Sigmoid colon (tissue), 7 donors: ENCODE measurements at places on chromosomes 5 and 9.

DNA sequence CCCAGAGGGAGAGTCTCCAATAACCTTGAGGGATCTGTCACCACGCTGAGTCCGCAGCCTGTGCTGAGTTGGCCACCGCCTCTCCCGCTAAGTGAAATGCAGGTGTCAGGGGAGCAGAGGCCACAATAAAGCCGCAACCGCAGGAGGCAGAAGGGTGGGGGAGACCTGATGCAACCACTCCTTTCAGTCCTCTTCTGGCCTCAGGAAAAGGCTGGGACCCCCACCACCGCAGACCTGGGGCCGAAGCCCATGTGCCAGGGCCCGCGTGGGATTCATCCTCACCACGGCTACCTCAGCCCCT, 576 bp downstream of the MAP1B start:
- no peaks in the 10 kb centered on the region for H3K27me3 ChIP-seq
- peak overlapping the region; percentile 76 for H3K4me3 ChIP-seq
- H3K36me3 ChIP-seq: no peaks in the 10 kb centered on the region
- peaks cover 28% of the 10 kb centered on the region for H3K4me1 ChIP-seq
- H3K27ac ChIP-seq: peak overlapping the region; percentile 78

DNA sequence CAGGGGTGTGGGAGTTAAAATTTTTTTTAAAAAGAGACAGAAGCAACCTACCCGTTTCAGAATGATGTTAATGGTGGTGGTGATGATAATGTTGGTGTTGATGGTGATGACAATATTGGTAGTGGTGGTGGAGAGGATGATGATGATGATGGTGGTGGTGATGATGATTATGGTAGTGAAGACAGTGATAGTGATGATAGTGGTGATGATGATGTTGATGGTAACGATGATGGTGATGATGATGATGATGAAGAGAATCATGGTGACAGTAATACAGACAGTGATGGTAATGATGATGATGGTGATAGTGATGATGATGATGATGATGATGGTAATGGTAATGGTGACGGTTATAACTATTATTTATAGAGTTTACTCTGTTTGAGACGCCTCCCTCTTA, 117.6 kb downstream of the ICE1 start:
- no peak overlapping the region for H3K27ac ChIP-seq
- H3K4me3 ChIP-seq: no peak overlapping the region
- H3K27me3 ChIP-seq: no peaks in the 10 kb centered on the region
- no peaks in the 10 kb centered on the region for H3K4me1 ChIP-seq

- no peak for DNase-seq
- no peaks in the 10 kb centered on the region for H3K4me1 ChIP-seq
- H3K36me3 ChIP-seq: no peaks in the 10 kb centered on the region
- no peaks in the 10 kb centered on the region for H3K27me3 ChIP-seq
These were observed 445.4 kb upstream of the ITGA1 start for GRCh38 chr5:52342361-52342760.

DNA sequence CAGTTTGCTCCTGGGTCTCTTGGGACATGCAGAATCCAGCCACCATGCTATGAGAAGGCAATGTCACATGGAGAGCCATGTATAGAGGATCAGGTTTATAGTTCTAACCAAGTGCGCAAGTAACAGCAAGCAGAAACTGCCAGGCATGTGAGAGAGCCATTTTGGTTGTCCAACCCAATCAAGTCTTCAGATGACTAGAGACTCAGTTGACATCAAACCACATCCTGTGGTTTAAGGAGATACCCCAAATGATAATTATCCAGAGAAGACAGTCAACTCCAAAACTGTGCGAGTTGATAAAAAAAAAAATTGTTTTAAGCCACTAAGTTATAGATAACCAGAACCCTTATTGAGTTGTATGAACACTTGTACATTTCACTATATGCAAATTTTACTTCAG, 40.2 kb downstream of the TMEM232 start:
- H3K36me3 ChIP-seq: no peaks in the 10 kb centered on the region
- no peak overlapping the region for H3K27ac ChIP-seq
- no peaks in the 10 kb centered on the region for H3K27me3 ChIP-seq
- H3K4me3 ChIP-seq: no peak overlapping the region

GRCh38 chr5:54753034-54753433, 232.4 kb downstream of the ESM1 start:
- H3K27me3 ChIP-seq: no peaks in the 10 kb centered on the region
- H3K36me3 ChIP-seq: no peaks in the 10 kb centered on the region
- H3K4me3 ChIP-seq: no peak overlapping the region
- no peak for DNase-seq

- DNase-seq: no peak
- no peaks in the 10 kb centered on the region for H3K27me3 ChIP-seq
- H3K4me1 ChIP-seq: peaks cover 47% of the 10 kb centered on the region
- H3K27ac ChIP-seq: peak overlapping the region; percentile 82
- no peaks in the 10 kb centered on the region for H3K36me3 ChIP-seq
These were observed 5.7 kb downstream of the ASS1 start for GRCh38 chr9:130450344-130451003.

DNA sequence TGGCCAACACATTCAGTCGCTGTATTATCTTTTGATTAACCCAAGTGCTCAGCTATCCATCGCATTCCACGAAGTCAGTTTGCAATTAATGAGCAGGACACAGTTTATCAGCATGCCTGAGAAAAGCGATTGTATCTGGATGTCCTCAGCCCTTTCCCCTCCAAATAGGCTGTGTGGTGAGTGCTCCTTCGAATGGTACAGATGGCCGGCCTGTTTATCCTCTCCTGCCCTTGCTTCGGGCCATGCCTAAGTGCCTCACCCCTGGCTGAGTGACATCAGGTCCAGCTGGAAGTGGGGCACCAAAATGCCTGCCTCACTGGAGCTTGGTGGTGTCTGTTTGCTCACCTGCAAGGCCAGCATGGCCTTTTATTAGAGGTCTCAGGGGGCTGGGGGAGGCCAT, 317.3 kb downstream of the GADD45G start:
- no peaks in the 10 kb centered on the region for H3K36me3 ChIP-seq
- no peaks in the 10 kb centered on the region for H3K4me1 ChIP-seq
- DNase-seq: no peak
- no peak overlapping the region for H3K4me3 ChIP-seq

- no peaks in the 10 kb centered on the region for H3K36me3 ChIP-seq
- H3K27ac ChIP-seq: peak overlapping the region; percentile 94
- DNase-seq: no peak
- H3K4me1 ChIP-seq: peaks cover 12% of the 10 kb centered on the region
- no peaks in the 10 kb centered on the region for H3K27me3 ChIP-seq
- H3K4me3 ChIP-seq: peak overlapping the region; percentile 66
These were observed 951 bp downstream of the UNC13B start for GRCh38 chr9:35162605-35163315.

GRCh38 chr5:65332591-65332990, 149.1 kb downstream of the ADAMTS6 start:
- peaks cover 5% of the 10 kb centered on the region for H3K4me1 ChIP-seq
- no peaks in the 10 kb centered on the region for H3K27me3 ChIP-seq
- no peak for DNase-seq
- no peaks in the 10 kb centered on the region for H3K36me3 ChIP-seq
- H3K4me3 ChIP-seq: no peak overlapping the region

GRCh38 chr9:132242621-132243155, 80.8 kb downstream of the NTNG2 start:
- H3K4me3 ChIP-seq: peak overlapping the region; percentile 53
- peaks cover 33% of the 10 kb centered on the region for H3K4me1 ChIP-seq
- H3K27me3 ChIP-seq: peaks cover 8% of the 10 kb centered on the region
- no peaks in the 10 kb centered on the region for H3K36me3 ChIP-seq
- DNase-seq: no peak
- peak overlapping the region; percentile 62 for H3K27ac ChIP-seq

GRCh38 chr5:176573564-176574296, 24.6 kb downstream of the CDHR2 start:
- no peaks in the 10 kb centered on the region for H3K27me3 ChIP-seq
- no peak overlapping the region for H3K4me3 ChIP-seq
- H3K27ac ChIP-seq: no peak overlapping the region
- DNase-seq: peak; percentile 73
- no peaks in the 10 kb centered on the region for H3K36me3 ChIP-seq

DNA sequence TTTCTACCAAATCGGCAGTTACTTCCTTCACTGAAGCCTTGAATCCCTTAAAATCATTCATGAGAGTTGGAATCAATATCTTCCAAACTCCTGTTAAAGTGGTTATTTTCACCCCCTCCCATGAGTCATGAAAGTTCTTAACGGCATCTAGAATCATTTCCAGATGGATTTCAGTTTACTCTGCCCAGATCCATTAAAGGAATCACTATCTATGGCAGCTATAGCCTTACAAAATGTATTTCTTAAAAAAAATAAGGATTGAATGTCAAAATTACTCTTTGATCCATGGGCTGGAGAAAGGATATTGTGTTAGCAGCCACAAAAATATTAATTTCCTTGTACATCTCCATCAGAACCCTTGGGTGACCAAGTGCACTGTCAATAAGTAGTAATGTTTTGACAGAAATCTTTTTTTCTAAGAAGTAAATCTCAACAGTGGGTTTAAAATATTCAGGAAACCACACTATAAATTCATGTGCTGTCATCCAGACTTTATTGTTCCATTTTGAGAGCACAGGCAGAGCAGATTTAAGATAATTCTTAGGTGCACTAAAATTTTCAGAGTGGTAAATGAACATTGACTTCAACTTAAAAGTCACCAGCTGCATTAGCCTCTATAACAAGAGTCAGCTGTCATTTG, 767.7 kb downstream of the DTWD2 start:
- H3K27me3 ChIP-seq: no peaks in the 10 kb centered on the region
- H3K27ac ChIP-seq: no peak overlapping the region
- H3K4me1 ChIP-seq: no peaks in the 10 kb centered on the region
- H3K4me3 ChIP-seq: no peak overlapping the region
- no peak for DNase-seq
